ENCODE measurements at places on chromosomes 2 and 18. TPM values are rescaled to one million over a fixed set of nuclear protein-coding genes. Genes with fewer than 3 reads are reported as not detected.

- peaks cover 5% of the 10 kb centered on the region for H3K4me1 ChIP-seq
- no peaks in the 10 kb centered on the region for H3K36me3 ChIP-seq
- no peak overlapping the region for H3K4me3 ChIP-seq
Measured at GRCh38 chr2:215973954-215974699, 39.2 kb downstream of the MREG start.

DNA sequence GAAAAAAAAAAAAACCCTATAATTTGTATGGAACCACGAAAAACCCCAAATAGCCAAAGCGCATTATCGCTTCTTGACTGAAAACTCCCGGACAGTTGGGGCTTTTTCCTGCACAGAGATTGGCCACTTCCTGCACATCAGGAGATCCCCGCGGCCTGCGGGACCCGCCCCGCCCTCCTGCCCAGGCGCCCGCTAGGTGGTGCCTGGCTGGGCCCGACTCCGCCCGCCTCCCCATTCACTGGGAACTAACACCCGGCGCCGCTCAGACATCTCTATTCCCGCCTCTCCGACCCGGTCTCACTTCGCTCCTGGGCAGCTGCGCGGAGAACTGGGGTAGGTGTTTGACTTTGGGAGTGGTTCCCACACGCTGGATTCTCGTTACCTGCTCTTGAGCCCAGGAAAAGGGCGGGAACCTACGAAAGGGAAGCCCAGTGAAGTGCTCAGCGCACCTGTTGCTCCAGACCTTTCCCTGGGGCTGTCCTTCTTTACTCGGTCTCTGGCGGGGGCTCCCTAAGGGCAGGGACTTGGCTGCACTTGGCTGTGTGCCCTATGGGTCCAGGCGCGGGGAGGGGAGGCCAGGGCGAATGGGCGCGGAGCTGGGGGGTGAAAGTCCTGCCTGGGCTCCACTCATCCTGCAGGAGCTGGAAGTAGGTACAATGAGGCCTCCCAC is at the start of gene HMSD:
TSS of gene HMSD (plus strand) at position 234 of the 670 bp plus-strand sequence. CDS start 4,155 bp downstream, outside the sequence.
- H3K36me3 ChIP-seq, result no peaks in the 10 kb centered on the region
- peaks cover 6% of the 10 kb centered on the region for H3K27me3 ChIP-seq
- DNase-seq, result peak; percentile 70
- H3K27ac ChIP-seq, result no peak within 1 kb of the TSS
- H3K4me3 ChIP-seq, result peak within 1 kb of the TSS; percentile 59

The CERKL gene
- not detected for total RNA-seq

The COL5A2 gene
- total RNA-seq, result 0.66 TPM

GRCh38 chr18:12651651-12652050 is 6.3 kb downstream of the SPIRE1 start:
- peaks cover 5% of the 10 kb centered on the region for H3K4me1 ChIP-seq
- no peaks in the 10 kb centered on the region for H3K27me3 ChIP-seq
- no peak for DNase-seq
- no peak overlapping the region for H3K4me3 ChIP-seq
- H3K36me3 ChIP-seq, result no peaks in the 10 kb centered on the region
